ENCODE measurements at places on chromosomes 3 and 15. TPM values are rescaled to one million over a fixed set of nuclear protein-coding genes. Genes with fewer than 3 reads are reported as not detected.

TMC3 gene
- total RNA-seq = not detected

TTC21A gene
- total RNA-seq = 6.7 TPM

ITIH3 gene
- not detected for total RNA-seq

ARPIN gene
- 11.2 TPM for total RNA-seq

CNTN3 gene
- 2.0 TPM for total RNA-seq

ISLR gene
- 0.48 TPM for total RNA-seq
